ENCODE measurements at places on chromosomes 3 and 15.
A peak's percentile ranks its signal among the peaks of the same experiment; 100 is the strongest.

GRCh38 chr15:63462088-63462487, 42.3 kb upstream of the USP3 start:
- no peak for DNase-seq

GRCh38 chr3:121720163-121720562, 29.4 kb downstream of the GOLGB1 start:
- no peak for DNase-seq

DNA sequence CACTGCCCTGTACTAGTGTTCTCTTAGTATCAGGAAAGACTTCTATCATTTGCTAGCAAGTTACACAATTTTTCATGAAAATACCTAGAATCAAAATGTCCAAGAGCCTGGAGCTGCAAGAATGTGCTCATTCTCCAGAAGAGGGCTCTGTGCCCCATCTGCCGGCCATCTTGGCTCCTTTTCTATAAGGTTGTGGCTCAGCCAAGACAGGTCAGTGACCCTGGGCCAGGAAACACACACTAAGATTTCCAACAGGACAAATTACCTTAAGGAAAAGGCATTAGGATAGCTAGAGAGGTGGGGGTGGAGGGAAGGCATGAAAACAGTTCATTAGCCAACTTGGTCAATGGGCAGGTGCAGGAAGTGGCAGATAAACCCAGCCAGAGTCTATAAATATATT, 20.7 kb downstream of the TIMP4 start:
- DNase-seq = peak; percentile 46

DNA sequence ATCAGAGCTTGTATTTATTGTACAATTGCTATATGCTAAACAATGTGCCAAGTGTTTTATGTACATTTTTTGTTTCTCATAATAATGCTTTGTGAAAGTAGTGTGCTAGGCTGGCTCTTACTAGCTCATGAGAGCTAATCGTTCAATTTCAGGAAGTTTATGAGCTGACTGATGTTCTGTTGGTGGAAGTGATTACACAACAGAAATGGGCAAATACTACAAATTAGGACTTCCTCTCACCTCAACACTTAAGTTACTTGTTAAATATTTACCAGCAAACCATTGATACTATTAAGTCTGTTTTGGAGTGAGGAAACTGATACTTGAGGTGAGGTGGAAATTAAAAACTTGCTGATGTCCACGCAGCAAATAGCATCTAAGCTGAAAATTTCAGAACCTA, 32.3 kb downstream of the SLC9C1 start:
- DNase-seq = no peak

GRCh38 chr3:40593351-40593750, 68.6 kb downstream of the ZNF621 start:
- no peak for DNase-seq

DNA sequence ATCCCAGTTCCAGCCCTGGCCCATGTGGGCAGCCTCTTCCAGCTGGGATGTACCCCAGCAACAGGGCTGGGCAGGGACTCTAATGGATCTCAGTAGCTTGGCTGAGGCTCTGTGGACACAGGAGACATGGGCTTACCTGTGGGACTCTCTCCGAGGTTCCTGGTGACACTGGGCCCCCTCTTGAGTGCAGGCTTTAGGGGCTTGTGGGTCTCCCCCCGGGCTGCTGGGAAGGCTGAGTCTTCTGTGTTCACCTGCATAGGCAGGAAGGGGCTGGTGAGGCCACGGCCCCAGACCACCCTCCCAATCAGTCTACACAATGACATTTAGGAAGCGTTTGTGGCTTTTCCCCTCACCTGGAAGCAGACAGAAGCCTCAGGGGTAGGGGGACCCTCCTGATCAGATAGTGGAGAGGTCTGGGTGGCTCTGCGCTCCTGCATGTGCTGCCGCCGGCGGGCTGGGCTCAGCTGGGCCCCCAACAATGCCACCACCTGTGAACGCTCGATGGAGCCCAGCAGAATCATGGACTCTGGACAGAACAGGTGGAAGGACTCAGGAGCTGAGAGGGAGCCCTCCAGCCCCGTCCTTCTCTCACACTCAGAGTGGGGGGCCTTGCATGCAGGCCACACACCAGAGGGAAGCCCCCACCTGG, 8.4 kb downstream of the CLCN2 start:
- DNase-seq = no peak

- DNase-seq = no peak
Observed at GRCh38 chr3:168220556-168220955, 124.8 kb upstream of the GOLIM4 start.

DNA sequence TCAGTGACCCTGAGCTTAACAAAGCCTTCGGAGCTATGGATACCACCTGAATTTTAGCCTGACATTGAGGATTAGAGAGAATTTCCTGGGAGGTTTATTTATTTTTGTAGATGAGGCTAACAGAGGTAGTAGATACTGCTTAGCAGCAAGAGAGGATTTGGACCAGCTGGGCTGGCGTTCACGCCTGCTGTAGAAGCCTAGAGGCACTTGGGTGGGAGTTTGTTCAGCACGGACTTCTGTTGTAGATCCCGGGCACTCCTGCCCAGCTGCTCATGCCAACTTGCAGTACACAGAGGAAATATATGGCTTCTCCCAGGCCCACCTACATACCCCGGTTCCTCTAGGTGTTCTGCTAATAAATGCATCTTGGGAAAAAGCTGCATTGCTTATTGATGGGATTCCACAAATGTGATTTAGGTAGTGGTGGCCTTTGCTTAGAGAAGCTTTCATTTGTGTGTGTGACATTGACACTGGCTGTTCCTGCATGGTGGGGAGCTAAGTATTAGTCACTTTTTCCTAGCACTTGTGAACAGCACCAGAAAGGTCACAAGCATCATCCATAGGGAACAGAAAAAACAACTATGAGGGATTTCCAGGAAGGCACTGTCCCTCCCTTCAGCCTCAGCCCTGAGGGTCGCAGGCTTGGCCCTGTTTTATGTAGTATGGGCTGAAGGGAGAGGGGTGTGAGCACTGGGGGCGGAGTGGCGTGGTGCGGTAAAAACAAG, 324.8 kb upstream of the LRRFIP2 start:
- DNase-seq = no peak

DNA sequence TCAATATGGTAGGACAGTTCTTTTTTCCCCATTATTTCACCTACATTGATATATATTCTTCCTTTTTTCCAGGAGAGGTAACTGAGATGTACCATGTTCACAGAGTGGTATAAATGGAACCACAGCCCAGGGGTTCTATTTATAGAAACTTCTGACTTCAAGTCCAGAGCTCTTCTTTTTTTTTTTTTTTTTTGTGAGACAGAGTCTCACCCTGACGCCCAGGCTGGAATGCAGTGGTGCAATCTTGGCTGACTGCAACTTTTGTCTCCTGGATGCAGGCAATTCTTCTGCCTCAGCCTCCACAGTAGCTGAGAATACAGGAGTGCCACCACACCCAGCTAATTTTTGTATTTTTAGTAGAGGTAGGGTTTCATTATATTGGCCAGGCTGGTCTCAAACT, 267.1 kb upstream of the TPRG1 start:
- no peak for DNase-seq

DNA sequence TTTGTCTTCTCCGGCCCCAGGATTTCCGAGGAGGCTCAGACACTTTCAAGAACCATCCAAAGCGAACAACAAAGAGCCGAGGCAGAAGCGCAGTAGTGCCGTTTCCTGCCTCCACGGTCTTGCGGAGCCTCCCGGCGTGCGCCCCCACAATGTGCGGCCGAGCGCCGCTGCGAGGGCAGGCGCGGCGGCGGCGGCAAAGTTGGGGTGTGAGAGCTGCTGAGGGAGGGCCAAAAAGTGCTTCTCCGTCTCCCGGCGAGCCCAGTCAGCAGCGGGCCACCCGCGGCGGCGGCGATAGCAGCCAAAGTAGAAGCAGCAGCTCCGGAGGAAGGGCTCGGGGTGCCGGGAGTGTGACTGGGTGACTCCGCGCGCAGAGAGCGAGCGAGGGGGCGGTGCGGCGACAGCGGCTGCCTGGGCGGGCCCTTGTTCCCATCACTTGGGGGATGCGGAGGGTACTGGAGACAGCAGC, 749.1 kb downstream of the ROBO1 start:
- no peak for DNase-seq

GRCh38 chr15:31341071-31341470, 14.4 kb downstream of the KLF13 start:
- no peak for DNase-seq

GRCh38 chr3:3066378-3066777, 43.8 kb downstream of the IL5RA start:
- DNase-seq = no peak

- no peak for DNase-seq
Observed at GRCh38 chr3:127675651-127676391, 3.1 kb downstream of the ABTB1 start.

GRCh38 chr15:61480863-61481262, 251.8 kb upstream of the RORA start:
- DNase-seq = no peak

GRCh38 chr3:106810300-106810875, 566.9 kb upstream of the CCDC54 start:
- DNase-seq = no peak

GRCh38 chr15:44193651-44194322, 1.3 kb downstream of the FRMD5 start:
- DNase-seq = no peak

- no peak for DNase-seq
Observed at GRCh38 chr3:71497971-71498444, 85.5 kb downstream of the FOXP1 start.

- DNase-seq = no peak
Observed at GRCh38 chr3:117536006-117536405, 826.4 kb downstream of the TUSC7 start.
